Activated naive CD4-positive, alpha-beta T cell treated with Interleukin-2 at 50 U/mL for 16 hours (primary cell): ENCODE measurements at places on chromosomes 6 and 20.

DNA sequence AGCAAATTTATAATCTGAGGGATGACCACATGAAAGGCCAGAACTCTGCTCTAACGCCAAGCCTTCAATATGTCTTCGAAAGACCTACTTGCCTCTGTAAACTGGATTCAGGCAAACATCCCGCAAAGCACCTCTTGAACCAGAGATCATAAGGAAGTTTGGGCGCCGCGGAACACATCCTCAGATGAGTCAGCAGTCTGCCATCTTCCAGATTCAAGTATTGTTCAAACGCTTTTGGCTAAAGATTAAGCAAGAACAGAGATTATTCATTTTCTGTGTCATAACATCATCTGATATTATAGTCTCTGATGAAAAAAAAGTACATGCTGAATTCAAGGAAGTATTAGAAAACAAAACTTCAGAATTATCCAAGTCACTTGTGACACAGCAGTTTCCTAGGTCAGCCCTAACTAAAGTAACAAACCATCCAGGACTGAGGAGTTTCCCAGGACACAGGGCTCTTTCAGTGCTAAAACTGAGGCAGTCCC, 20.8 kb downstream of the TBC1D7 start:
- DNase-seq: no peak

GRCh38 chr6:54156650-54157250, 45.5 kb downstream of the MLIP start:
- DNase-seq: no peak

DNA sequence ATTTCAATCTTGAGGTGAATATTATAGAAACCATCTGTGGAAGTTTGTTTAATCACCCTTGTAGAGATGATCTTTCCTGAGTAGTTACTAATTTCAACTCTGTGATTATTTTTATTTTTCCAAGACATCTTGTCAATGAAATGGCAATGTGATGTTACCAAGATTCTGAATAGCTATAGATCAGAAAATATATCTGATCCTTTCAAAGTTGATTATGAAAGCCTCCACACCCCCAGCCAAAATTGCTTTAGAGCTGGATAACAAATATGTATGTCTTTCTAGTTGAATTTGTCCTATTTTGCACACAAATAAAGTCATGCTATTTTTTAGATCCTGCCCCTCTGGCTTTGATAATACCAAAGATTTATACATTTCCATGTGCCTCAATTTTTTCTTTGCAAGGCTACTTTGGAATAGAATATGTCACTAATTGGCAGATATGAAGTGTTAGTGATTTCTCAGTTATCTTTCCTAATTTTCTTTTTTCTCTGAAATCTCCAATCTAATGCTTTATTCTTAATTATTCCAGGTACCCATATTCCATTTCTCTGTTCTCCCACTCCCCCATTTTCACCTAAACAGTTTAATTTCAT, 5.0 kb downstream of the SIM1 start:
- no peak for DNase-seq

DNA sequence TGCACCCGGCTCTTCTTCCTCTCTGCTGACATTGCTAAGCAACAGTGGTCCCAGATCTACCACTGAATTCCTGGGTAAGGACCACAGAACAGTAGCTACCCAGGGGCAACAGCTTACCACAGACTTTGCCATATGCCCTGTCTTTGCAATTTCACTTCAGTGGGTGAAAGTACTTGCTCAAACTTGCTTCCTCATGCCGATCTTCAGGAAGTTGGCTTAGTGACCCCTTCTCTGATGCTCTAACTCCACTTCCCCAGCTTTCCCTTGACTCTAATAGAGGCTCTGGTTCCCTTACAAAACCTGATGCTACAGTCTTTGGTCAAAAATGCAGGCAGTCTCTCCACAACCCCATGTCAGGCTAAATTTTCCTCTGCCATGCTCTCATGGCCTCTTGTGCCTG, 3.3 kb upstream of the TAAR5 start:
- DNase-seq: no peak

DNA sequence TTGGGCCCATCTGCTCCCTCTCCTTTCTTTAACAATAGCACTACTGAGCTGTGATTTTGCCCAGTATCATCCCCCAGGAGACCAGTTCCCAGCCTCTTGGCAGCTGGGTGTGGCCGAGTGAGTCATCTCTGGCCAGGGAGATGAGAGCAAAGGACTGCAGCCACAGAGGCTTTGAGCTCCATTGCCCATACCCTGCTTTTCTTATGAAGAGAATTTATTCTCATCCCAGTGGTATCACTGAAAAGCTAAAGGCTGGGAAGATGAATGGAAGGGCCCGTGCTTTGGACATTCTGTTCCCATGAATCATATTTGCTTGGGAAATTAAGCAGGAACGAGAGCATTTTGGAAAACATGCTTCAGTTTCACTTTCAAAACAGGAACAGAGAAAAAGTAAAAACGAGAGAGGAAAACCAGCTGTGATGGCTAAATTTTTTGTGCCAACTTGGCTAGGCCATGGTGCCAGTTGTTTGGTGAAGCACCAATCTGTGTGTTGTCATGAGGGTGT, 14.9 kb downstream of the CST3 start:
- DNase-seq: no peak

DNA sequence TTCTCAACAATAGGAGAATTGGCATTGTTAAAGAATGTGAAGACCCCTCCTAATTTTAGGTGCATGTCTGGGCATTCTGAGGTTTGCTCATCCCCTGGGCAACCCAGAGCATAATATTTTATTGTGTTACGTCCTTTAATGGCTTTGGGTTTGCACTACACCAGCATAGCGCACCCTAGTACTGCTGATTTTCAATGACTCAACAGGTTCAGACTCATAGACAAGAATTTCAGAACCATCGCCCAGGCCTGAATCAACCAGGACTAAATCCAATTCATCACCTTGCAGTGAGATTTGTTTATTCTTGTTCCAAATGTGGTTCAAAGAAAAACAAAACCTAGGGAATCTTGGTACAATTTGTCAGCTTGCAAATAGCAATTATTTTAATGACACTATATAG, 137.8 kb upstream of the PHACTR1 start:
- no peak for DNase-seq

- DNase-seq: no peak
Observed at GRCh38 chr20:36153204-36153603, 1.3 kb upstream of the EPB41L1 start.

- no peak for DNase-seq
Observed at GRCh38 chr20:40251284-40251932, 437.6 kb downstream of the MAFB start.

GRCh38 chr20:50824137-50824536, 29.3 kb downstream of the BCAS4 start:
- DNase-seq: no peak

DNA sequence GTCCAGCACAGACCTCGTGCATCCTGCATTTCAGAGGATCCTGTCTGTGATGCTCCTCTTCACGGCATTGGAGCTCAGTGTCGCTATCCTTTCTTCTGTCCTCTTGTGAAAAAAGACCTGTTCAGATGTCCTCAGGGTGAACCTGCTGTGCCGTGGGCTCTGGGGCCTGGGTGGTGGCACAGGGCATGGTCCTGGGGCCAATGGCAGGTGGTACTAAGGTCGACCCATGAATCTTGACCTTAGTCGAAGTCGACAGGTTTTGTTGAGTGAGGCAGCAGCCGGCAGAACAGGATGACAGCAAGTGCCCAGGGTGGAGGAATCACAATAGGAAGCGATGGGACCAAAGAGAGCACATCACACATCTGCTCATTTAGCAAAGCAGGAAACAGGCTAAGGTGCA, 22.0 kb upstream of the MAS1L start:
- no peak for DNase-seq

DNA sequence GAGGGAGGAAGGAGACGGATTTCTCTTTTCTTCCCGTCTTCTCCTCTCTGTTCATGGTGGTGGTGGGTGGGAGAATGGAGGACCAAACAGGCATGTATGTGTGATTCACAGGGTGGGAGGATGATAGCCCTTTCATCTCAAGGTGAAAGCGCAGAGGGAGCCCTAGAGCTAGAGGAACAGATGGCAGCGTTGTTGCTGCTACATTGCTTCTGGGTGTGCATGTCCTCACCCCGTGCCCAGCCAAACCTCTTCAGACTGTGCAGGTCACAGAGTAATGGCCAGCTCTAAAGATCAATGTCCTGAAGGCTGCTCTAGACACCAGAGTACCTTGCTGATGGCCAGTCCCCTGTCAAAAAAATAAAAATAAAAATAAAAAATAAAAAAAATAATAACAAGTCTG, 301.8 kb downstream of the TBC1D7 start:
- DNase-seq: no peak

- DNase-seq: no peak
Observed at GRCh38 chr20:23106271-23106851, 20.2 kb upstream of the CD93 start.

DNA sequence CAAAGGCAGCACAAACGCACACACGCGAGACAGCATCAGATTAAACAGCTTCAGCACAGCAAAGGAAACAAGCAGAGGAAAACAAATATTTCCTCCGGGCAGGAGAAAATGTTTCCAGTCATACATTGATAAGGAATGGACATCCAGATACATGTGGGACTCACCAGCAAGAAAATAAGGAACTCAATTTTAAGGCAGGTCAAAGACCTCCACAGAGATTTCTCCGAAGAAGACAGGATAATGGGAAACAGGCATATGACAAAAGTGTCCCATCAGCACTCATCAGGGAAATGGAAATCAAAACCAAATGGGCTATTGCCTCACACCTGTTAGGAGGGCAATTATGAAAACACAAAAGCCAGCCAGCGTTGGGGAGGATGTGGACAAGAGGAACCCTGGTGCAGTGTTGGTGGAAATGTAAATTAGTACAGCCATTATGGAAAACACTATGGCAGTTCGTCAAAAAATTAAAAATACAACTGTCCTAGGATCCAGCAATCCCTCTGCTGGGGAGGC, 9.7 kb upstream of the SLCO4A1 start:
- no peak for DNase-seq

GRCh38 chr20:63009045-63009961, 2.5 kb upstream of the BHLHE23 start:
- DNase-seq: peak; percentile 87

- DNase-seq: no peak
Observed at GRCh38 chr6:84508981-84509380, 255.4 kb downstream of the TBX18 start.

GRCh38 chr20:47980336-47981177, 195.3 kb upstream of the SULF2 start:
- no peak for DNase-seq

DNA sequence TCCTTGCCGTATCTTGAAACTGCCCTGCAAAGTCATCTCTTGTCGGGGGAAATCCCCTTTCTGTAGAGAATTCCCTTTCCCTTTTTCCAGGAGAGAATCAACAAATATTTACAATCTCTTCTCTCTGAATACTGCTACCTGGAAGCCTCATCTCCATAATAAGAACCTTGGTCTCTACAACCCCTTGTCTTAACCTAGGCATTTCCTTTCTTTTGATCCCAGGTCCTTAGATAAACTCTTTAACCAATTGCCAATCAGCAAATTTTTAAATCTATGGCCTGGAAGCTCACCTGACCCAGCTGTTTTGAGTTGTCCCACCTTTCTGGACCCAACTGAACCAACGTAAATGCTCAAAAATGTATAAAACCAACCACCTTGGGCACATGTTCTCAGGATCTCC, 30.6 kb upstream of the SEC63 start:
- DNase-seq: no peak

DNA sequence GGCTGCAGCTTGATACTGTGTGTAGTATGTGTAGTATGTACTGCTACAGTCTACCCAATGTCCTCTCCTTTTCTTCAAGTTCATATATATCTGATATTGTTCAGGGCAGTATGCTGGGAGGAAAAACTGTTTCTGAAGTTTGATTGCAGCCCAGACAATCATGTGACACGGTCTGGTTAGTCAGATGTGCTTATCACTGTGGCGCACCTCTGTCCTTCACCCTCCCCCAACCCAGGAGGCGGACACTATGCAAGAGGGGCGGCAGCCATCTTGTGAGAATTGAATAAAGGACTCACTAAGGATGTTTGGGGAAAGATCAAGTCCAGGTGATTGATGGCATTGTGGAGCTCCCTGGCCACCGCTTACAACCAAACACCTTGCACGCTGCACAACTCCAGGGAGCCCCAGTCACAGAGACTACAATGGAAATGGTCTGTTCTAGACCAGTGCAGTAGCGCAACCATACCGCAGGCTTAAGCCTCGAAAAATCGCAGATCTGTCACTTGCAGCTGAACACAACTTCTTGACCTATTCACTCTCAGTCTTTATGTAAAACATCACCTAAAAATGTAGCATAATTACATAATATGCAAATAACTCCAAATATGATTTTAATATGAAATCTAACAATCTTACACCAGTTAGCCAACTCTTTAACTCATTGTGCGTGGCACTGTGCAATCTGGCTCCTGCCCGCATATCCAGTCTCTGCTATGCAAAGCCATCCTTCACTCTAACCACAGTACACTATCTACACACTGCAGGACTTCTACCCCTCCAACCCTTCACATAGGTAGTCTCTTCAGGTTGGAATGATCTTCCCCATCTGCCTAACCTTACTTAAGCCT, 79.3 kb downstream of the VGLL2 start:
- no peak for DNase-seq

GRCh38 chr6:158377860-158378259, 65.6 kb downstream of the TULP4 start:
- DNase-seq: no peak

GRCh38 chr6:143936778-143937667, 71.0 kb downstream of the PLAGL1 start:
- DNase-seq: no peak

GRCh38 chr20:32536851-32537656, 48.1 kb downstream of the NOL4L start:
- peak; percentile 56 for DNase-seq

GRCh38 chr6:151276112-151276740, 36.5 kb downstream of the AKAP12 start:
- no peak for DNase-seq

DNA sequence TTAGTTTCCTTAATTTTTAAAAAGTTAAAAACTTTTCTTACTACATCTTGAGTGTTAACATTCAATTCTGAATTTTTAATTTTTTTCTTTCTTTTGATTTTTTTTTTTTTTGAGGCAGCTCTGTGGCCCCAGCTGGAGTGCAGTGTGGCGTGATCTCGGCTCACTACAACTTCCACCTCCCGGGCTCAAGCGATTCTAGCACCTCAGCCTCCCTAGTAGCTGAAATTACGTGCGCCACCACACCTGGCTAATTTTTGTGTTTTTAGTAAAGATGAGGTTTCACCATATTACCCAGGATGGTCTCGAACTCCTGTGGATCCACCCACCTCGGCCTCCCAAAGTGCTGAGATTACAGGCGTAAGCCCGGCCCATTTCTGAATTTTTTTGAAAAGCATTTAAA, 1.2 kb downstream of the DDX43 start:
- no peak for DNase-seq

- no peak for DNase-seq
Observed at GRCh38 chr6:63525186-63525878, 46.9 kb upstream of the LOC128125822 start.
